ENCODE measurements at places on chromosomes 7 and 10. TPM values are rescaled to one million over a fixed set of nuclear protein-coding genes. Genes with fewer than 3 reads are reported as not detected.

TSPAN33 gene
- 47.4 TPM for polyA plus RNA-seq

AHCYL2 gene
- 19.1 TPM for polyA plus RNA-seq

C10orf62 gene
- not detected for polyA plus RNA-seq

CXCL12 gene
- polyA plus RNA-seq, result 201 TPM

RADIL gene
- 3.7 TPM for polyA plus RNA-seq

Data from hindlimb muscle (tissue), 1 donor.